WTC11 (cell line): ENCODE measurements at places on chromosomes 5 and 9. TPM values are rescaled to one million over a fixed set of nuclear protein-coding genes. Genes with fewer than 3 reads are reported as not detected.

FAM200C gene
- total RNA-seq: 5.4 to 7.2 TPM (median 6.3 TPM) in 3 replicates

LCN2 gene
- total RNA-seq: 1.0 to 3.0 TPM (median 1.3 TPM) in 3 replicates

CDC14B gene
- 57.1 to 61.7 TPM (median 58.5 TPM) in 3 replicates for total RNA-seq

ADAMTS13 gene
- total RNA-seq: 12.0 to 16.4 TPM (median 15.9 TPM) in 3 replicates

CDC26 gene
- total RNA-seq: 36.9 to 39.8 TPM (median 37.0 TPM) in 3 replicates

C9orf153 gene
- 0.21 to 0.53 TPM in 2 of 3 replicates, not detected in the other for total RNA-seq

PHYHD1 gene
- total RNA-seq: 14.6 to 21.3 TPM (median 20.0 TPM) in 3 replicates

SIGMAR1 gene
- 108 to 116 TPM (median 109 TPM) in 3 replicates for total RNA-seq

SAPCD2 gene
- total RNA-seq: 52.0 to 67.0 TPM (median 53.6 TPM) in 3 replicates

DMRTA1 gene
- 2.4 to 2.8 TPM (median 2.6 TPM) in 3 replicates for total RNA-seq

PCDHA2 gene
- 2.0 to 2.4 TPM (median 2.1 TPM) in 3 replicates for total RNA-seq

CATSPER3 gene
- total RNA-seq: 0.34 to 0.44 TPM (median 0.37 TPM) in 3 replicates

DNA sequence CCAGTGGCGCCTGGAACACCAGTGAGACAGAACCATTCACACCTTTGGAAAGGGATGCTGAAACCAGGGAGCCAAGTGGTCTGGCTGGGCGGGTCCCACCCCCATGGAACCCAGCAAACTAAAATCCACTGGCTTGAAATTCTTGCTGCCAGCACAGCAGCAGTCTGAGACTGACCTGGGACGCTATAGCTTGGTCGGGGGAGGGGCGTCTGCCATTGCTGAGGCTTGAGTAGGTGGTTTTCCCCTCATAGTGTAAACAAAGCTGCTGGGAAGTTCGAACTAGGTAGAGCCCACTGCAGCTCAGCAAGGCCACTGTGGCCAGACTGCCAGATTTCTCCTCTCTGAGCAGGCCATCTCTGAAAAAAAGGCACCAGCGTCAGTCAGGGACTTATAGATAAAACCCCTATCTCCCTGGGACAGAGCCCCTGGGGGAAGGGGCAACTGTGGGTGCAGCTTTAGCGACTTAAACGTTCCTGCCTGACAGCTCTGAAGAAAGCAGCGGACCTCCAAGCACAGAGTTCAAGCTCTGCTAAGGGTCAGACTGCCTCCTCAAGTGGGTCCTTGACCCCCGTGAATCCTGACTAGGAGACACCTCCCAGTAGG lies 42.0 kb upstream of the FKTN start:
- H3K27me3 ChIP-seq: no peaks in the 10 kb centered on the region
- no peak overlapping the region for H3K4me3 ChIP-seq
- H3K36me3 ChIP-seq: peaks cover 41% of the 10 kb centered on the region
- DNase-seq: peak; percentile 61

DNA sequence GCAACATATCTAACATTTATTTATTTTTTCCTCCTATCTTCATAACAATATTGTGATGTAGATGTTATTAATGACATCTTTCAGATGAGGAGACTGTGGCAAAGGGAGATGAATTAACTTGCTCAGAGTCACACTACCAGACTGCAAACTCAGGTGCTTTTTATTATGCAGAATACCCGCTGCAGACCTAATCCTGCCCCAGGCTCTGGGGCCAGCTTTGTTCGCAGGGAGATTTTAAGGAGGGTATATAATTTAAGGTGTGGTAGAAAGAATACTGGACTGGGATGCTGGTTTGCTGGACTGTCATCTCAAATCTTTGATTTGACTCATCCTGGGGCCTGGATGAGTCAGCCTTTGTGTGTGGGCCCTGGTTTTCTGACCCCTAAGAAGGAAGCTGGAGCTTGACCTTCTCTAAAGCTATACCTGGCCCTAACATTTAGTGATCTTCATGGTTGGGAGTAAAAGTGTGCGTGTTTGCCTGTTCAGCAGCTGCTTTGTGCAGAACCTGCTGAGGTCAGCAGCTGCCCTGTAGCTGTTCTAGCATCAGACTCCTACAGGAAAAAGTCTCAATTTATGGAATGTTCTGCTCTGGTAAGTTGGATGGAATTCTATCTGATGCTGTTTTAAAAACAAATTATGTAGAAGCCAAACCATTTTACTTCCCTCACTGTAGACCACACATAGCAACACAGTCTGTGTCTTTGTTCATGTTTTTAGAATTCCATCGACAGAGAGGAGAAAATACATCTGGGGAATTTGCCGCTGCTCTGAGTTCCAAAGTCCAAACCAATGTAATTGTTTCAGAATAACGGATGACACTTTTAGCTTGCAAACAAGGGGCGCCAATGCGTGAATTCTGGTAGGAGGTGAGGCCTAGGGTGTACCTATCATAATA lies 4.5 kb downstream of the SLC36A1 start:
- peaks cover 21% of the 10 kb centered on the region for H3K4me1 ChIP-seq
- no peaks in the 10 kb centered on the region for H3K36me3 ChIP-seq
- H3K27ac ChIP-seq: no peak overlapping the region
- H3K27me3 ChIP-seq: no peaks in the 10 kb centered on the region; the same call in 1 of the 2 replicates

DNA sequence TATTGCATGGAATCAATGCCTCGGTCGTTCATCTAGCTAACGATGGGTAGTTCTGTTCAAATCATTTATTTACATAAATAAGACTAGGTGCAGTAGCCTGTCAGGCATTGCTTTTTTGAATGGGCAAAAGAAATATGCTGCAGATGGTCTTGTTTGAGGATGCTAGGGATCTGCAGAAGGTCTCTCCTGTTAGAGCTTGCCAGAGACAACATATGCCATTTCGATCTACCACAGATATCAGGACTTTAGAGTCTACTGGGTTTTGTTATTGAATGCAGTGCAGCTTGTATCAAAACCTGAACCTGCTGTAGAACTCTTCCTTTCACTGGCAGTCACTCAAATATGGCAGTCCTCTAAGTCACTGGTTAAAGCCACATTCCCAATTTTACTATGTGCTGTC lies 381.1 kb upstream of the CDH10 start:
- H3K27me3 ChIP-seq: no peaks in the 10 kb centered on the region
- H3K4me3 ChIP-seq: no peak overlapping the region
- DNase-seq: no peak
- H3K27ac ChIP-seq: no peak overlapping the region
- no peaks in the 10 kb centered on the region; the same call in 1 of the 2 replicates for H3K36me3 ChIP-seq

- H3K36me3 ChIP-seq: no peaks in the 10 kb centered on the region
- H3K4me1 ChIP-seq: peaks cover 19% of the 10 kb centered on the region
- H3K27me3 ChIP-seq: no peaks in the 10 kb centered on the region
- DNase-seq: no peak
- H3K27ac ChIP-seq: no peak overlapping the region
Observed at GRCh38 chr9:80797101-80797829, 892.1 kb downstream of the TLE1 start.

- H3K4me1 ChIP-seq: peaks cover 51% of the 10 kb centered on the region
- peaks cover 5% of the 10 kb centered on the region; the same call in 1 of the 2 replicates for H3K36me3 ChIP-seq
- H3K4me3 ChIP-seq: peak overlapping the region; percentile 82
- no peak for DNase-seq
Observed at GRCh38 chr5:6714226-6715041, 1.2 kb downstream of the TENT4A start.

DNA sequence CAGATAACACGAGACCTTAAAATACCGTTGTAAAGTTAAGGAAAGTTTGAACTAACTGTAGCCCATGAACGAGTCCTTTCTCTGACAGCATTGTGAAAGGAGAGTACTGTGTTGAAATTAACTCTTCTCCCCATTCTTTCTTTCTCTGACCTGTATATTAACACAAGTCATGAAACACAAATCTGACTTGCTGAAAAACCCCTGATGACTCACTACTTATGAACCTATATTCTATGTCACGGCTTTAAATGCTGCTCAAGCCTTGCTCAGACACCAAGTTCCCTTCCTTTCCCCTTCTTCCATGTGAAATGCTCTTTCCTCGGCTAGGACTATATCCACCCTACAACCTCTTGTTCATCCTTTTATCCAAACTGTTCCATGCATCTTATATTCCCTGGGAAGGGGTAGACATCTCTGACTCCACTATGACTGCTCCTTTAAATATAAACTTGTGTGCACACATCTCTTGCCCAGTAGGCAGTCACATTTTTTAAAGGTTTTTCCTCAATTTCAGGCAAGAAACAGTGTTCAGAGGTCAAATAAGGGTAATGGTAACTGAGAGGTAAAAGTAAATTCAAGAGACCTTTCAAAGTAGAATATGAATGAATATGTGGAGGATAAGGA lies 142.9 kb downstream of the NFIB start:
- H3K4me3 ChIP-seq: no peak overlapping the region
- H3K27me3 ChIP-seq: no peaks in the 10 kb centered on the region
- DNase-seq: no peak

- peak within 1 kb of the TSS; percentile 74 for H3K4me3 ChIP-seq
- H3K27ac ChIP-seq: no peak within 1 kb of the TSS
- DNase-seq: peak; percentile 70
- peaks cover 42% of the 10 kb centered on the region for H3K27me3 ChIP-seq
Observed at GRCh38 chr9:132878695-132879456, at the start of gene SPACA9. Gene SPACA9 (plus strand): TSS chr9:132878898. CDS start chr9:132883948, 5,050 bp downstream.

DNA sequence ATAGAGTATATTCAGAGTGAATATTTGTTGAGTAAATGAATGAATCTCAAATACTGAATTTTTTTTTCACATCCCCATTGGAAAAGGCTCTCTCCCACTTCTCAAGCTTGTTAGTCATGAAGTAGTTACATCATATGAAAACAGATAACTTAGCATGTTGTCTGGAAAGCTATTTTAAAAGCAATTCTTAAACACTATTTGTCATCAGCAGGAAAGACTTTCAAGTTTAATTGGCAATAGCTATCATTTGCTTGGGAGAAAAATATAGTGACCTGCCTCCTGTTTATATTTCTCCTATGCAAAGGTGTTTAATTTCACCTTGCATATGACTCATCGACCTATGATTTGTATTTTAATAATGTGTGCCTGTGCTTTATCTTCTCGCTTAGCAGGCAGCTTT lies 499.8 kb upstream of the GRIA1 start:
- peaks cover 19% of the 10 kb centered on the region for H3K4me1 ChIP-seq
- no peak for DNase-seq
- no peaks in the 10 kb centered on the region for H3K36me3 ChIP-seq

GRCh38 chr9:126171641-126172040 lies 155.0 kb upstream of the MVB12B start:
- no peaks in the 10 kb centered on the region; the same call in 1 of the 2 replicates for H3K27me3 ChIP-seq
- H3K4me3 ChIP-seq: no peak overlapping the region
- no peak overlapping the region for H3K27ac ChIP-seq

DNA sequence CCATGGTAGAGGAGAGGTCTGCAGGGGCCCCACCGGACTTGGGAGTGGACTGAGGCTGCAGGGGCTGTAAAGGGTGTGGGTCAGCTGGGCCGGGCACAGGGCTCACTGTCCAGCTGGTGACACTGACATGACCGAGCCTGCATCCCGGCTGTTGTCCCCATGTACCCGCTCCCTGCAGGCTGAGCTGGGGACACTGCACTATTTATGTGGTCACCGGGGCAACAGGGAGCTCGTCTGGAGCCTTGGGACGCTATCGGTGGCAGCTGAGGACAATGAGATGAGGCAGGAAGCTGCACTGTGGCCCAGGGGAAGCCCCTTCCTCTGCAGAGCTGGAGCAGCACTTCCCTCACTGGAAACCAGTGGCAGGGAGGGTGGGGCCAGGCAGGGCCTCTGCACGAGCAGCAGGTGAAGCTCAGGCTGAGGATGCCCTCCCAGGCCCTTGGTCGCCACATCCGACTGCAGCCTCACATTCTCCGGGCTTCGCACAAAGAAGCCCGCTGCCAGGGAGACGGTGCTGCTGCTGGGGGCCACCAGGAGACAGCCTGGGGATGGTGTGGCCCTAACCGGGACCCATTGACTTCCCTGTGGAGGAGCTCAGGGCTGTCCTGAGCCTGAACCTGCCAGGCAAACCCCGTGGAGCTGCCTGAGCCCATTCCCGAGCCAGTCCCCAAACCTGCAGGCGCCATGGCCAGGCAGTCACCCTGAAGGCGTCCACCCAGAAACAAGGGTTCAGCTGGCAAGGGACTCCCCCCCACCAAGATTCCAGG lies 26.4 kb downstream of the ZDHHC11B start:
- H3K27me3 ChIP-seq: no peaks in the 10 kb centered on the region; the same call in 1 of the 2 replicates
- H3K27ac ChIP-seq: no peak overlapping the region
- no peaks in the 10 kb centered on the region for H3K36me3 ChIP-seq
- no peak overlapping the region for H3K4me3 ChIP-seq

DNA sequence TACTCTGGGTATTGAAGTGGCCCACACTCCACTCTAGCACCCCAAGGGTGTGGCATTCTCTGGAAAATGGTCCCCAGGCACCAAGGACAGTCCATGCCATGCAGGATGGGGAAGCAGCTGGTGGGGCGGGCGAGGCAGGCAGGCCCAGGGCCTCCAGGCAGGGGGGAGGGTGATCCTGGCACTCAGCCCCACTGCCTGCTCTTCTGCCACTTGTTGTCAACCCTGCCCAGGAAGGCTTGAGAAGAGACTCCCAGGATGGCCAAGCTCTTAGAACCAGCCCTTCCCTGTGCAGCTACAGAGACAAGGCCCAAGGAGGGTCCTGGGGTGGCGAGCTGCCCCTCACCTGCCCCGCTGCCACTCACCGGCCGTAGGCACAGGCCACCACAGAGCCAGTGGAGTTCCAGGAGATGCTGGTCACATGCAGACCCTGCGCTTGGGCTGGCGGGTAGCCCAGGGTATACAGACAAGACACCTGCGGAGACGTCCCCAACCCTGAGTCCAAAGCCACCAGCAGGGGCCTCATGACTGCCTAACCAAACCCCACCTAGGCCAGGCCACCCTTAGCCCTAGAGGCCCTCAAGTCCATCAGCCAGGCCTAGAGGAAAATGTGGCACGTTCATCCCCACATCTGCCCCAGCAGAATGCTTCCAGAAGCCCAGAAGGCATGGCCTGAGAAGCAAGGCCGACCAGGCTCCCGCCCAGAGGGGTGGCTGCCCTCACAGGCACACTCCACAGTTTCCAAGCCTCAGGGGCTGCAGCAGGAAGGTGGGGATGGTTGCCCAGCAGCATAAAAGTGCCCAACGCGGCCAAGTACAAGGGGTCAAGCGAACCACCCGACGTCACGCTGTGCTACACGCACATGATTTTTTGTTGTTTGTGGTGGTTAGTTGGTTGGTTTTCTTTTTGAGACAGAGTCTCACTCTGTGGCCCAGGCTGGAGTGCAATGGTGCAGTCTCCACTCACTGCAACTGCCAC lies 19.8 kb downstream of the DYNC2I2 start:
- H3K4me1 ChIP-seq: peaks cover 3% of the 10 kb centered on the region; the same call in 1 of the 2 replicates
- H3K4me3 ChIP-seq: no peak overlapping the region
- no peak overlapping the region for H3K27ac ChIP-seq
- DNase-seq: no peak
